ENCODE measurements at places on chromosomes 12 and 14.

GRCh38 chr14:52190337-52190931 lies 77.1 kb upstream of the PTGDR start:
- DNase-seq = no peak

GRCh38 chr14:100723135-100723829 lies 3.4 kb upstream of the DLK1 start:
- no peak for DNase-seq

DNA sequence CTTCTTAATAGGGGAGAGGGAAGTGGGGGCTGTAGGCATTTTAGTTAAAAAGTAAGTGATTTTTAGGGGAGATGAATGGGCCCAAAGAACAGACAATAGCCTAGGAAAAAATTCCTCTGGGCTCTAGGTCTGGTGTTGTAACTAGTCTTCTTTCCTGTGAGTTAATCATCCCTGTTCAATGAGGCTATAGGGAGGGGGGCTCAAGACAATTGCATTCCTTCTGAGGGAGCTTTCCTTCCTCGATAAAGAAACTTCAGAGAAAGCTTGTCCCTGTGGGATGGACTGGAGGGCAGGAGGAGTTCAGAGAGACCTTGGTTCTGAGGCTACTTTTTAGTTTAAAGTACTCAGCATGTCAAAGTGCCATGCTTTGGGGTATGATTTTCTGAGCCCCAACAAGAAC lies 127.2 kb downstream of the BBS10 start:
- no peak for DNase-seq

- no peak for DNase-seq
These were observed 362.2 kb downstream of the CACNA1C start for GRCh38 chr12:2414810-2415567.

GRCh38 chr12:128784030-128784760 lies 39.6 kb downstream of the SLC15A4 start:
- DNase-seq = peak; percentile 29
